Stimulated activated memory B cell treated with anti-CD40 and anti-IgM and Interleukin-4, amounts not matched to agents 10 μg/mL and 1 μg/mL and 100 μg/mL, for 72 hours (primary cell): ENCODE measurements at places on chromosomes 12 and 14.

DNA sequence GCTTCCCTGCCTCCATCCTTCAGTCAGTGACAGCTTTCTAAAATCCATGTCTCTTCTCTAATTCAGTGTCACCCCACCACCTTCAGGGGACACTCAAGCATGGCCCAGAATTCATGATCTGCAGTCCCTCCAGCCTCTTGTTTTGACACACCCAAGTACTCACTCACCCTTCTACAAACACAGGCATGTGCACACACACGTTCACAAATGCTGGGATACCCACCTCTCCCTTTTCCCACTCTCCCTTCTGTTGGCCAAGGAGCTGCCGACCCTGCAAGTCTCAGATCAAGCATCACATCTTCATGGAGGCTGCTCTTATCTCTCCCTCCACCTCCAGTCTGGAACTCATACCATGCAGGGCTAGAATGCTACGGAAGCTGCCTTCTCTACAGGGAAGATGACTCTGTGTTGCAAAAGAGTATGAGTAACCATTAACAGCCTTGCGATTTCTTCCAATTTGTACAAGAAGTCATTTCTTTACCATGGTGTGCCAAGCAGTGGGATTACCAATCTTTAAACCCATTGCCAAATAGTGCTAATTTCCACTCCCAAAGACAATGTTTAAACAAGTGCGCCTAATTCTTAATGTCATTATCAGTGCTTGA, 196.1 kb downstream of the BCL11B start:
- H3K27ac ChIP-seq = no peak overlapping the region
- no peak for ATAC-seq

- no peaks in the 10 kb centered on the region for H3K36me3 ChIP-seq
- ATAC-seq = no peak
- H3K4me1 ChIP-seq = no peaks in the 10 kb centered on the region
- H3K27me3 ChIP-seq = no peaks in the 10 kb centered on the region
- H3K4me3 ChIP-seq = no peak overlapping the region
Observed at GRCh38 chr14:79670811-79671210, 540.5 kb downstream of the DIO2 start.

- H3K4me3 ChIP-seq = no peak overlapping the region
- ATAC-seq = no peak
- H3K27me3 ChIP-seq = no peaks in the 10 kb centered on the region
Observed at GRCh38 chr12:103751600-103751999, 89.4 kb downstream of the NT5DC3 start.

DNA sequence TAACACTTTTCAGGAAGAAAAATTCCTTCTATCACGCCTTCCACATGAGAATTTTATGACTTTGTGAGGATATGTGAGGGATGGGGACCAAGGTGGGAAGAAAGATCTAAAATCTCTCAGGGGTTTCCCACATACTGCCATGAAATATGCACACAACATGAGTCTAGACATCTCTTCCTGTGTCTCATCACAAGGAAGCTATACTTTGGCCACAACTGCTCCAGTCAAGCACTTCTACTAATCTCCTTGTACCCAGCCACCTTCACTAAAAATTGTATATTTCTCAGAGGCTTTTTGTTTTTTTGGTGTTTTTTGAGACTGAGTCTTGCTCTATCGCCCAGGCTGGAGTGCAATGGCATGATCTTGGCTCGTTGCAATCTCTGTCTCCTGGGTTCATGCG, 3.2 kb downstream of the OSBPL8 start:
- peak overlapping the region; percentile 29 for H3K4me3 ChIP-seq
- H3K27ac ChIP-seq = peak overlapping the region; percentile 47
- peaks cover 17% of the 10 kb centered on the region for H3K36me3 ChIP-seq
- ATAC-seq = no peak
- peaks cover 55% of the 10 kb centered on the region for H3K4me1 ChIP-seq

DNA sequence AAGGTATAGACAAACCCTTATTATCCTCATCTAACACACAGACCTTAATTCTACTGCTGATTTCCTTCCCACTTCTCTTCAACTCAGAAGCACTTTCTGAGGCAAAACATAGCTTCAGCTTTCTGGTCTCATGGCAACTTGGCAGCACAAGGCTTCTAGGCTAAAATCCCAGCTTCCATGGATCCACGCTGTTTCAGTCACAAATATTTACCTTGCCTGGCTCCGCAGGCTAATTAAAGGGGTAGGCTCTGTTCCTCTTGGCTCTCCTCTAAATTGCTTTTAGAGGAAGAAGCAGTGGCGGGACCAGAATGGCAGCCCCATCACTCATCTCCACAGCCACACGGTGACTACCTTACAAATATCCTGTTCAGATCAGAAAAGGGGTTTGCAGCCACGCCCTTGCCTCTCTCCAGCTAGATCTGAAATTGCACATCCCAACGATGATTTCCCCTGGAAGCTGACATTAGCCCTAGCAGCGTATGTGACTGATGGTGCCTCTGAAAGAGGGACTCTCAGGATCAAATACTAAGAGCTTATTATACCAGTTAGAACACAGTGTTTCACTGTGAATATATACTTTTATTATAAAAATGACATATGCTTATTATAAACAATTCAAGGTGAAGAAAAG, 221.5 kb upstream of the NUDT4 start:
- H3K4me1 ChIP-seq = no peaks in the 10 kb centered on the region
- no peak overlapping the region for H3K4me3 ChIP-seq

- ATAC-seq = no peak
- H3K27me3 ChIP-seq = no peaks in the 10 kb centered on the region
- peak overlapping the region; percentile 72 for H3K4me3 ChIP-seq
Observed at GRCh38 chr12:123149501-123150274, 1.2 kb downstream of the PITPNM2 start.

DNA sequence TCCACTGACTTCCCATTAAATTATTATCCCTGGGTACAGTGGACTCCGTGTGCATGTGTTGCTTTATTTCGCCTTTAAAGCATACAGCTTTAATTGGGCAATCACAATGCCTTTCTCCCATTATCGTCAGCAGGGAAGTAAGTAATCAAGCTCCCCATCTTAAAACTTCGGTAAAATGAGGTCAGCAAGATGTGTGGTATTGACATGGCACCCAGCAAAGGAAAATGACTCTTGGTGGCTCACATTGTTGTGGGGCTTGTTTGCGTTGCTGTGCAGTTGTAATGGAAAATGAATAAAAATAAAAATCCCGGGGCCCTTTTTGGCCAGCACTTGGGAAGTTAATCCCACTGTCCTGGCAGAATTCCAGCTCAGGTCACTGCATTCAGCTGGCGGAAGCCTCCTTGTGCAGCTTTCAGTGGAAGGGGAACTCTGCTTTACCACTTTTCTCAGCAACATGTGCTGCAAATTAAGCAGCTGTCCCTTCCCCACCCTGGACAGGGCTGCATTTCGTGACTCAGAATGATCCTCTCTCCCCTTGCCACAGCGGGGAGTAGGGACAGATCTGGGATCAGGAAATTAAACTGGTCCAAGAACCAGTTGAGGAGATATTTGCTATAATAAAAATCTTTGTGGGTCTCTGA, 13.9 kb upstream of the ATP2A2 start:
- H3K27ac ChIP-seq = no peak overlapping the region
- H3K36me3 ChIP-seq = no peaks in the 10 kb centered on the region
- peaks cover 29% of the 10 kb centered on the region for H3K27me3 ChIP-seq
- H3K4me3 ChIP-seq = no peak overlapping the region
- no peak for ATAC-seq

GRCh38 chr14:37061697-37062096, 110.7 kb downstream of the SLC25A21 start:
- H3K27me3 ChIP-seq = no peaks in the 10 kb centered on the region
- no peak overlapping the region for H3K4me3 ChIP-seq
- H3K4me1 ChIP-seq = no peaks in the 10 kb centered on the region

GRCh38 chr12:114751712-114752111, 67.7 kb upstream of the TBX3 start:
- H3K27ac ChIP-seq = no peak overlapping the region
- no peaks in the 10 kb centered on the region for H3K36me3 ChIP-seq
- no peaks in the 10 kb centered on the region for H3K4me1 ChIP-seq
- H3K27me3 ChIP-seq = no peaks in the 10 kb centered on the region
- no peak overlapping the region for H3K4me3 ChIP-seq

DNA sequence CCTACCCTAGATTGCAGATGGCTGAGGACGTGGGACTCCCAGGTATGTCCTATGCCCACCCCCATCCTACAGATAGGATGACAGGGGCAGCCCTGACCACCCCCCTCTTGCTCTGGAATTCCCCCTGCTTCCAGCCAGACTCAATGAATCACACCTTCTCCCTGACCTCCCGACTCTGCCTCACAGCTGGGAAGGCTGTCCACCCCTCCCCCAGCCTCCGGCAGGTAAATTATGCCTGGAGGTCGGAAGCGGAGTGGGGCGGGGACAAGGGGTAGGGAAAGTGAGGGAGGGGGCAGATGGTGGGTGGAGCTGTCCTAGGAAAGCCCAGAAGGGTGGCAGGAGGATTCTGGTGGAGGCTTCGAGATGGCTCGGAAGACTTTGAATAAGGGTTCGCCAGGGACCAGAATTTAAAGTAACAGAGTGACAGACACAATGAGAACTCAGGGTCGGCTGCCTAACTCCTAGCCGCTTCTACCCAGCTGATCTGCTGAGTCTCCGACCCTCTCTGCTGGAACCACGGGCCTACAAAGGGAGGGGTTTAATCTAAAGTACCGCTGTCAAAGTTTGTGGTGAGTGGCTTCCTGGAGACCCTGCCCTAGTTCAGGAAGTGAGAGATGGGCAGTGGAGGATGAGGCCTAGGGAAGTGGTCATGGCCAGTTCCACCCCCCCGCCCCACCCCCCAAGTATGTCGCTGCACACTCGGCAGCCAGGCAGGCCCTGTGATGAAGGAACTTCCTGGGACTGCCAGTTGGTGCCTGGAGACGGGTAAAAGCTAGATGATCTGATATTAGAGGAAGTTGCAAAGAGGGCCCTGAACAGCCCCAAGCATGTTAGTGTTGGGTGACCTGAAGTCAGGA, 4.2 kb downstream of the PLEKHG3 start:
- peak; percentile 63 for ATAC-seq
- H3K27ac ChIP-seq = peak overlapping the region; percentile 60
- H3K4me1 ChIP-seq = peaks cover 36% of the 10 kb centered on the region
- H3K36me3 ChIP-seq = peaks cover 9% of the 10 kb centered on the region
- peaks cover 58% of the 10 kb centered on the region for H3K27me3 ChIP-seq

GRCh38 chr14:93207468-93208308, 632 bp downstream of the UBR7 start:
- peaks cover 65% of the 10 kb centered on the region for H3K4me1 ChIP-seq
- peak overlapping the region; percentile 92 for H3K4me3 ChIP-seq
- peak; percentile 77 for ATAC-seq

GRCh38 chr12:23169696-23170013, 544.7 kb downstream of the ETNK1 start:
- no peak overlapping the region for H3K4me3 ChIP-seq
- H3K27ac ChIP-seq = no peak overlapping the region
- H3K27me3 ChIP-seq = peaks cover 28% of the 10 kb centered on the region
- no peak for ATAC-seq
- peaks cover 7% of the 10 kb centered on the region for H3K36me3 ChIP-seq
- H3K4me1 ChIP-seq = no peaks in the 10 kb centered on the region

DNA sequence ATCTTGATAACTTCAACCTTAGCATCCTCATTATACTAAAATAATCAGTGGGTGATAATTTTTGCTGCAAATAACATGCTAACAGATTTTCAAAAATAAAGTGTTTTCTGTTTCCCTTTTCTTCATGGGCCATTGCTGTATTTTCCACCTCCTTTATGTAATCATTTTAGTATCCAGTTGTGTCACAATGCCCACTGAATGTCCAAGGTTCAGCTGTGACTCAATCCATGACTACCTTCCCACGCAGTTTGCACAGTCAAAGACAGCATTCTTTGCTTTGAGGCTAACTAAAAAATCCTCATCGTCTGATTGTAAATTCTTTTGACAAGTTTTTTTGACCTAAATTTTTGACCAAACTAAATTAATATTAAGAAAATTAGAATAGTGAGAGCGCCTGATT, 474.1 kb downstream of the FLRT2 start:
- H3K27ac ChIP-seq = no peak overlapping the region
- ATAC-seq = no peak
- H3K4me1 ChIP-seq = no peaks in the 10 kb centered on the region
- no peak overlapping the region for H3K4me3 ChIP-seq
- H3K36me3 ChIP-seq = peaks cover 6% of the 10 kb centered on the region

DNA sequence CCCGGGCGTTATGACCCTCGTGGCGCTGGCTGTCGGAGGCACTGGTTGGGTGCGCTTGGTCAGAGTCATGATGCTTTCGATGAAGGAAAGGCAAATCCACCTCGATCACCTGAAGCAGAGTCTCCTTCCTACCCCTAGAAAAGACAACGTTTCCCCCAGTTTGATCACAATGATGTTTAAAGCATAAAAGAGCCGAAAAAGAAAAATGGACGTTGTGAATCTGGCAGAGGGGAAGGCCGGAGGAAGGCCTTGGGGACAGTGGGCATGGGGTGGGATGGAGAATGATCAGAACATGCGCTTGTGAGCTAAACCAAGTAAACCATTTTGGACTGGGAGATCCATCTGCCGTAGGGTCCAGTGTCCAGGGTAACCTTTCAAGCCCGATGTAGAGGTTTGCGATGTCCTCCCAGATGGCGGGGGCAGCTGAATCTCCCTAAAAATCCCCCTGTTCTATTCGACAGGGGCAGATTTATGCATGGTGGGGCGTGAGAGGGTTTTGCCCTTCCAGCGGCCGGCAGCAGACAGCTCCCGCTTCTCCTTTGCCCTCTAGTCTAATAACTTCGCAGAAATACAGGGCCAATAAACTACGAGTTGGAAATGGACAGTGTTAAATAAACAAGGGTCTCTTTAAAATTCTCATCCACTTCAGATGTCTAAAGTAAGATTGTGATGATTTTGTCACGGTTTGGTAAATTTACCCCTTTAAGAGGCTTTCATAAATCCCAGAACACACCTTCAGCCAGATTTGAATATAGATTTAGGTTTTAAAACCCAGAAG, 2.3 kb upstream of the OTX2 start:
- peaks cover 85% of the 10 kb centered on the region for H3K27me3 ChIP-seq
- H3K4me3 ChIP-seq = no peak overlapping the region
- H3K36me3 ChIP-seq = no peaks in the 10 kb centered on the region
- ATAC-seq = no peak

GRCh38 chr12:56488041-56488955, at the start of gene GLS2:
TSS of gene GLS2 (minus strand) at chr12:56488161. CDS start at chr12:56488118, 43 bp downstream.
- peak; percentile 98 for ATAC-seq
- H3K27me3 ChIP-seq = no peaks in the 10 kb centered on the region
- peak within 1 kb of the TSS; percentile 45 for H3K27ac ChIP-seq
- H3K4me3 ChIP-seq = peak within 1 kb of the TSS; percentile 86
- H3K4me1 ChIP-seq = peaks cover 17% of the 10 kb centered on the region
- H3K36me3 ChIP-seq = no peaks in the 10 kb centered on the region

- no peak overlapping the region for H3K4me3 ChIP-seq
- H3K4me1 ChIP-seq = no peaks in the 10 kb centered on the region
- no peaks in the 10 kb centered on the region for H3K27me3 ChIP-seq
Observed at GRCh38 chr12:64088431-64089349, 133.4 kb downstream of the KICS2 start.

DNA sequence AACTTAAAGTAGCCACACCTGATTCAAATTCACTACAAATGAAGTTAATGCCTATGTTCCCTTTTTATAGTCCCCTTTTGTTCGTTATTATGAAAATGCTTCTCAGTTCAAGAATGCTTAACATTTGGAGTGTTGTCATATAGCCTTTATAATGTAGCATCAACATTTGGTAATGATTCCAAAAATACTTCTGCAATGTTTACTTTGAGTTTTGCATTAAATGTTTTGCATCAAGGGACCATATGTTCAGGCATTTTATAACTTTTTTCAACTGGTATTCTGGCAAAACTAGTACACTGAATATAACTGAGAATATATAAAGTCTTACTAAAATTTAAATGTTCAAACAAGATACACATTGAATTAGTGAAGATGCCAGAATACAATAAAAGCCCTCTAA, 209.6 kb upstream of the SLC16A7 start:
- H3K27ac ChIP-seq = no peak overlapping the region
- ATAC-seq = no peak
- no peaks in the 10 kb centered on the region for H3K4me1 ChIP-seq
- no peak overlapping the region for H3K4me3 ChIP-seq
- no peaks in the 10 kb centered on the region for H3K27me3 ChIP-seq
- no peaks in the 10 kb centered on the region for H3K36me3 ChIP-seq
